ENCODE measurements at places on chromosomes 12 and 14. TPM values are rescaled to one million over a fixed set of nuclear protein-coding genes. Genes with fewer than 3 reads are reported as not detected.

RTL1 gene
- total RNA-seq, result not detected

EXOC3L4 gene
- total RNA-seq, result not detected

KRT75 gene
- not detected for total RNA-seq

SLC7A8 gene
- total RNA-seq, result 0.73 TPM

MRPL42 gene
- 39.0 TPM for total RNA-seq

PLXNC1 gene
- 5.2 TPM for total RNA-seq

MYO1A gene
- 1.1 TPM for total RNA-seq

OTUB2 gene
- not detected for total RNA-seq

KRT6C gene
- not detected for total RNA-seq

OR6C6 gene
- not detected for total RNA-seq

TM9SF1 gene
- 12.9 TPM for total RNA-seq

MRPL51 gene
- total RNA-seq, result 16.7 TPM

ARHGDIB gene
- 942 TPM for total RNA-seq

GZMH gene
- 1.2 TPM for total RNA-seq

CD163 gene
- total RNA-seq, result 1.1 TPM

TAS2R42 gene
- not detected for total RNA-seq

MANSC4 gene
- total RNA-seq, result not detected

GUCY2C gene
- not detected for total RNA-seq

KRT83 gene
- not detected for total RNA-seq

TC2N gene
- 138 TPM for total RNA-seq

SYNDIG1L gene
- not detected for total RNA-seq

CCDC197 gene
- total RNA-seq, result not detected

C12orf42 gene
- total RNA-seq, result 4.8 TPM

AKAP5 gene
- 0.49 TPM for total RNA-seq

SLCO1B1 gene
- not detected for total RNA-seq

ORAI1 gene
- 39.7 TPM for total RNA-seq

TMEM132D gene
- total RNA-seq, result not detected

PRB2 gene
- total RNA-seq, result not detected

ZFHX2 gene
- total RNA-seq, result 0.19 TPM

RPGRIP1 gene
- not detected for total RNA-seq

ST8SIA1 gene
- total RNA-seq, result 5.7 TPM

FSCB gene
- total RNA-seq, result not detected

FGF23 gene
- not detected for total RNA-seq

CLEC4D gene
- total RNA-seq, result not detected

NPAS3 gene
- not detected for total RNA-seq

MIP gene
- total RNA-seq, result not detected

DDX47 gene
- 153 TPM for total RNA-seq

FOS gene
- total RNA-seq, result 1,685 TPM

KCNJ8 gene
- not detected for total RNA-seq

CMA1 gene
- not detected for total RNA-seq

PTPN6 gene
- total RNA-seq, result 79.0 TPM

P2RX2 gene
- not detected for total RNA-seq

LRRK2 gene
- 0.42 TPM for total RNA-seq

WSCD2 gene
- total RNA-seq, result not detected

SLC17A8 gene
- not detected for total RNA-seq

NUBPL gene
- total RNA-seq, result 8.2 TPM

DENR gene
- total RNA-seq, result 31.1 TPM

DPPA3 gene
- total RNA-seq, result not detected

ART4 gene
- not detected for total RNA-seq

GPR84 gene
- 0.27 TPM for total RNA-seq

Data from CD4-positive, alpha-beta T cell (primary cell).